ENCODE measurements at places on chromosomes 16 and 17.
A peak's percentile ranks its signal among the peaks of the same experiment; 100 is the strongest.

DNA sequence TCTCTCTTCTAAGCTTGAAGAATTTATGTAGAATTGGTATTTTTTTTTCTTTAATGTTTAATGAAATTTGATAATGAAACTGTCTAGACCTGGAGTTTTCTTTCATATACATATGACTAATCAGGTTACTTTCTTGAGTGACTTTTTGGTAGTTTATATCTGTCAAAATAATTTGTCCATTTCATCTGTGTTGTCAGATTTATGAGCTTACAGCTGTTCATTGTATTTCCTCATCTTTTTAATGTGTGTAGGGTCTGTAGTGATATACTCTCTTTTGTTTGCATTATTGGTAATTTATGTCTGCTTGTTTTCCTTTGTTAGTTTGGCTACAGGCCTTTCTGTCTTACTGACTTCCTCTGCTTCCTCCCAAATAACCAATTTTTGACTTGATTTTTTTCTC lies 55.7 kb downstream of the TAOK1 start:
- DNase-seq, result no peak

DNA sequence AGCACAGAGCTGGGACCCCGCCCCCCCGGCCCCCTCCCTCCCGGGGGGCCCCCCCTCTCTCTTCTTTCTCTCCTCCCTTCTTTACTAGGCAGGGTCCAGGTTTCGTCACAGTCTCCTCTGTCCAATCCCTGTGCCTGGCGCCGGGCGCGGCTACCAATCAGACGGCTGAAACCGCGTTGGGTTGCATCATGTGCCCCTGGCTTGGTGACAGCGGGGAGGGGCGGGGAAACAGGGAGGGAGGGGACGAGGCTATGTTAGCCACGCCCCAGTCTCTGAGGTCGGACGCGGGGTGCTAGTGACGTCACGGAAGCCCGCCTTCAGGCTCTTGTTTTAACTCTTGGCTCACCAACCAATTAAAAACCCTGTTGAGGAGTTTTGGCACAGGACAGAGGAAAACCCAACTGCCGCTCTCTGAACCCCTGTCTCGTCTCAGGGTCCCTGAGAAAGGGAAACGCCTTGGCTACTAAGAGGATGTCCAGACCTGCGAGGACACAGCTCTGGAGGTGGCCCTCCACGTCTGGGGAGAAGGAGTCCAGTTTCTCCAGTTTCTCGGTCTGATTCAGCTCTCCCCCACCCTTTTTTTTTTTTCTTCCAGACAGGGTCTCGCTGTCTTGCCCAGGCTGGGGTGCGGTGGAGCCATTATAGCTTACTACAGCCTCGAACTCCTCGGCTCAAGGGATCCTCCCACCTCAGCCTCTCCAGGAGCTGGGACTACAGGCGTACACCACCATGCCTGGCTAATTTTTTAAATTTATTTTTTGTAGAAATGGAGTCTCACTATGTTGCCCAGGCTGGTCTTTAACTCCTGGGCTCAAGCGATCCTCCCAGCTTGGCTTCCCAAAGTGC lies 441 bp upstream of the PLEKHH3 start:
- peak; percentile 99 for DNase-seq

GRCh38 chr16:8961811-8962390 lies 1.8 kb downstream of the USP7 start:
- DNase-seq, result no peak

- DNase-seq, result no peak
These were observed 22.7 kb upstream of the SPNS2 start for GRCh38 chr17:4476017-4476416.

GRCh38 chr16:68492543-68493411 lies 44.5 kb upstream of the SMPD3 start:
- no peak for DNase-seq

- DNase-seq, result peak; percentile 14
These were observed 431 bp downstream of the DYNC1LI2 start for GRCh38 chr16:66751053-66751302.

DNA sequence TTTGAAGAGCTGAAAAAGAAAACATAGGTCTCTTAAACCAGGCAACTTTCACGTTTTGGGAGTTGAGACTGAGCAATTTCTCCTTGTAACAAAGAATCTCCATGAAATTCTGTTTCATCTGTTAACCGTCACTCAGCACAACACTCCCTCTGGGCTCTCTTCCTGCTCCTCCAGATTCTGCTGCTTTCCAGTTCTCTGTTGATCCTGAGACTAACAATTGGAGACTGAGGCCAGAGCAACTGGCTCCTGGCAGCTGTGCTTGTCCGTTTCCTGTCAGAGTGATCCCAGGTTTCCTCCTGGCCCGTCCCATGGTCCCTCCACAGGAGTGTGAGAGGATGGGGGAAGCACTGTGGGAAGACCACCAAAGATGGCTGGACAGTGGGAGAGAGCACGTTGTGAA lies 32.5 kb downstream of the IST1 start:
- DNase-seq, result no peak

DNA sequence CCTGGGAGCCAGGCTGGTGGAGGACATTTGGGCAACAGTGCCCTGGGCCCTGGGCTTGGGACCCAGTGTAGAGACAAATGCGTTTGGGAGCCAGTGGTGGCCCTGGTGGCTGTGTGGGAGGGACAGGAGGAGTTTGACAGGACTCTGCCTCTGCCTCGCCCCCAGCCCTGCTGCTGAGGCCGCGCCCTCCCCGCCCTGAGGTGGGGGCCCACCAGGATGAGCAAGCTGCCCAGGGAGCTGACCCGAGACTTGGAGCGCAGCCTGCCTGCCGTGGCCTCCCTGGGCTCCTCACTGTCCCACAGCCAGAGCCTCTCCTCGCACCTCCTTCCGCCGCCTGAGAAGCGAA lies 11.9 kb upstream of the TCAP start:
- DNase-seq, result no peak

- peak; percentile 64 for DNase-seq
These were observed 107.9 kb downstream of the SMG6 start for GRCh38 chr17:2195729-2196128.

GRCh38 chr17:76877437-76877836 lies 9.2 kb downstream of the MGAT5B start:
- DNase-seq, result no peak

DNA sequence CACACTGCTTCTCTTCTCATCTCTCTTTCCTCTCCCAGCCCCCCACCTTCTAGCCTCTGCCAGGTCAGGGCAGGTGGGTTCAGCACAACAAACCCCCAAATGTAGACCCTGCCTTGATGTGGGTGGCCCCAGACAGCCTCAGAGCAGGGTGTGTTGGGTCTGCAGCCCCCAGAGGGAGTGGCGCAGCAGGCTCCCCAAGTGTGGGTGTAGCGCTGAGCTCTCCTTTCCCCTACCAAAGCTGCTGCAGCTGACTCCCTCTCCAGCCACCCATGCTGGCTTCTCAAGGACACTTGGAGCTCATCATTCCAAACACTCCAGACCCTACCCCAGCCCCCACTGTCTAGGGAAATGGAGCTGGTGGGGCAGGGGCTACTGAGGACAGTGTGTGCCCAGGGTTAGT lies 27.3 kb downstream of the NLRC3 start:
- DNase-seq, result no peak

DNA sequence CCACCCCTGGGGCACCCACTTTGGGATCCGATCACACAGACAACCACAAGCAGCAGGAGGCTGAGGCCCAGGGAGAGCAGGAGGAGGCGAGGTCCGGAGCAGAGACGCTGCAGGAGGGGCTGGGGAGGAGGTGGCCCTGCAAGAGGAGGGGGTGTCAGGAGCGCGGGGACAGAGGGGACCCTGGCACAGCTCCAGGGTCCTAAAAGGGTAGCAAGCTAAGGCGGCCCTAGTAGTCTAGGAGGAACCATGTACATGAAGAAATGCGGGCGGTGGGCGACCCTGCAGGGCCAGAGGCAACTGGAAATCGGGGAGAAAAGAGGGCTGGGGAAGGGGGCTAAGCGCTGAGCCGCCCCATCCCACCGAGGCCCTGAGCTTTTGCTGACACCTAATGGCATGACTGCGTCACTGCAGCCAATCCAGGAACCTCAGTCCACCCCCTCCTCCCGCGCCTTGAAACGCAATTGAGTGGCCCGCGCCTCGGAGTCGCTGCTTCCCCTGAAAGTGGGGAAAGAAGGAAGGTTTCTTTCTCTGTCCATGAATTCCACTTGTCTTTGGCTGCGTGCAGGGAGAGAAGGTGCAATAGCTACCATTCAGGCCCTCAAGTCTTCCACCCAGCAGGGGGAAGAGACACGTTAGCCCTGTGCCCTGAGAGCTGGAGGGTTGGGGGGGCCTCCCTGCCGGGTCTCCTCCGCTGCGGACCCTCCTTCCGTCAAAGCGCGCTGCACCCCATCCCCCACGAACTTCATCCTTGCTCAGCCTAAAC lies 1.8 kb downstream of the ASGR1 start:
- peak; percentile 73 for DNase-seq

DNA sequence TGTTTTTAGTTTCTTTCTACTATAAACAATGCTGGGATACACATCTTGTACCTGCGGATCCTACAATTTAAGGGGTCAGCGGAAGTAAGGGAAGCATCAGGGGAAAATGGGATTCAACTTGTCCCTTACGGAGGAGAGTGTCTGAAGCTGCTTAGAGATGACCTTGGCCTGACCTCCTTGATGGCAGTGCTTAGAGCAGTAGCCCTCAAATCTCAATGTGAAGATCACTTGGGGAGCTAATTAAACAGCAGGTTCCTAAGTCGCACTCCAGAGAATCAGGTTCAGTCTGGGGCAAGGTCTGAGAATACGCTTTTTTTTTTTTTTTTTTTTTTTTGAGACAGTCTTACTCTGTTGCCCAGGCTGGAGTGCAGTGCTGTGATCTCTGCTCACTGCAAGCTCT lies 9.6 kb upstream of the METTL16 start:
- DNase-seq, result no peak

GRCh38 chr16:1870365-1871082 lies 1.4 kb downstream of the MEIOB start:
- no peak for DNase-seq
